ENCODE measurements at places on chromosomes 11 and 22. TPM values are rescaled to one million over a fixed set of nuclear protein-coding genes. Genes with fewer than 3 reads are reported as not detected.
A peak's percentile ranks its signal among the peaks of the same experiment; 100 is the strongest.

DNA sequence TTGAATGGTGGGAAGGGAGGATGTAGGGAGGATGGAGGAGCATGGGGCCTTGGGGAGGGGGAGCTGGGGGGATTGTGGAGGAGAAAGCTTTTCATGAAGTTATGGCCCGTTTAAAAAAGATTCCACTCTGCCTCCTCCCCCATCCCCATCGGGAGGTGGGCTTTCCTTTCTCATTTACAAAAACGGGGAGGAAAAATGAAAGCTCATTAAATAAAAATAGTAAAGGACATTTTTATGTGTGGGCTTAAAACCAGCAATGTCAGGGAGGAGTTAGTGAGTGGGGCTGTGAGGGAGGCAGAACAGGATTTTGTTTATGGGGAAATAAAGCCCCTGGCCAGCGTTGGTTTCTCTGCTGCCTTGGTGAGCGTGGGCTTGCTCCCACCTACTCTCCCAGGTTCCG lies 83.2 kb downstream of the ZBTB16 start:
- peaks cover 99% of the 10 kb centered on the region for H3K4me1 ChIP-seq
- H3K27ac ChIP-seq, result peak overlapping the region; percentile 99
- DNase-seq, result no peak
- no peak overlapping the region for H3K4me3 ChIP-seq

The SLC22A6 gene
- not detected for total RNA-seq

The C11orf86 gene
- not detected for total RNA-seq

DNA sequence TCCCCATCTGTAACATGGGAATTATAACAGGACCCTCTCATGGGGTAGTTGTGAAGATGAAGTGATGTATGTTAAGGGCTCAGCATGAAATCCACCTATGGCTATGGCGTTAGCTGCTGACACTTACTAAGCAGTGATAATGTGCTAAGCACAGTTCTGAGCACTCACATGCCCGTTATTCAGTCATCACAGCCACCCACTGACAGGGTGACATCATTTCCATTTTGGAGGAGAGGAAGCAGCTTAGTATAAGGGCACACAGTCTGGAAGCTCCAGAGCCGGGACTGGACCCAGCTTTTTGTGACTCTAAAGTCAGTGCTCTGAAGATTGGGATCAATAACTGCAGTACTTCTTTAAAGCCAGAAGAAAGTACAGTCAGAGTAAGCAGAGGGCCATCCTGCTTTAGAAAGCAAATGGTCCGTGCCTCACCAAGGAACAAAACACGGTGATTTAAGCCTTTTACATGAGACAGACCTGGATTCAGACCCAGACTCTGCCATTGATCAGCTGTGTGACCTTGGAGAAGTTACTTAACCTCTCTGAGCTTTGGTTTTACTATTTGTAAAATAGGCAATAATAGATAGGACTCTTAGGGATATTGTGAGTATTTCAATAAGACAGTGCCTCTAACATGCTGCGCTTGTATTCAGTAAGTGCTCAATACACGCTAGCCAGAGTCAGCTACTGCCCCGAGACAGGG lies 61.5 kb downstream of the SGSM1 start:
- no peak for DNase-seq
- no peak overlapping the region for H3K27ac ChIP-seq
- no peak overlapping the region for H3K4me3 ChIP-seq
- H3K4me1 ChIP-seq, result no peaks in the 10 kb centered on the region

DNA sequence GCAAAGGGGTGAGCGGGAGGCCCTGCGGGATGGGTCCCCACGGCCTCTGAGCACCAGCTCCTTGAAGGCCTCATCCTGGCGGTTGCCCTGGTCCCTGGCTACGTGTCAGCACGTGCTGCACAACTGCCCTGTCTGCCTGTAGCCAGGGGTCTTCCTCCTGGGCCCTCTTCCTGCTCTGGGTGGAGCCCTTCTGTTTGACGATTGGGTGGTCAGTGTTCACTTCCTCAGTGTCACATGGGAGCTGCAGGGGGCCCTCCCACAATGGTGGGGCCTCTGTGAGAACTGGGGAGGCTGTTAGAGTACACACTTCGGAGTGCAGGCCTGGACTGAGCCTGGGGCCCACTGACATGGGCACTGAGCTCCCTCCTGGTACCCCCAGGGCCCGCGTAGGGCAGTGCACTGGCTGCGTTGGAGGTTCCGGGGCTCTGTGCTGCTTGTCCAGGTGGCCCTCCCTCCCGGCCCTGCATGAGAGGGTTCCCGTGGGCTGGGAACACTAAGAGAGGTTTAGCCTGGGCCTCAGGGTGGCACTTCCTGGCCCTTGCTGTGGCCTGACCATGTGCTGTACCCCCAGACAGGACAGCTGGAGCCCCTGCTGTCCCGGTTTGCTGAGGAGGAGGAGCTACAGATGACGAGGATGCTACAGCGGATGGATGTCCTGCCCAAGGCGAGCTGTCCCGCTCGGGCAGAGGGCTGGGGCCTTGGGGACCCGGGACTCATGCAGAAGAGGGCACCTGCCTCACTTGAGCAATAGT lies 13.8 kb downstream of the DGCR6L start:
- no peak overlapping the region for H3K4me3 ChIP-seq
- no peaks in the 10 kb centered on the region for H3K4me1 ChIP-seq
- H3K36me3 ChIP-seq, result no peaks in the 10 kb centered on the region
- H3K27me3 ChIP-seq, result peaks cover 21% of the 10 kb centered on the region

DNA sequence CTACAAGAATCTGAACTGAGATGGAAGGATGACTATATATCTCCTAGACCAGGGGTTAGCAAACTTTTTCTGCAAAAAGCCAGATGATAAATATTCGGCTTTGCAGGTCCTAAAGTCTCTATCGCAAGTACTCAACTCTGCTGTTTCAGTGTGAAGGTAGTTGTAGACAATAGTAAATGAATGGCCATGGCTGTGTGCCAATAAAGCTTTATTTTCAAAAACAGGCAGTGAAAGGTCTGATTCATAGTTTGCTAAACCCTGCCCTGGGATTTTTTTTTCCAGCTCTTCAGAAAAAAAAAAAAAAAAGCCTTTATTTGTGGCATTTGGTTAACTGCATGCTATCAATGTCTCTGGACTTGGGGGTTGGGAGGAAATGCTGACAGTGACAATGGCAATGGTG lies 37.5 kb downstream of the FAM227A start:
- no peaks in the 10 kb centered on the region for H3K27me3 ChIP-seq
- DNase-seq, result no peak
- H3K4me3 ChIP-seq, result no peak overlapping the region
- peaks cover 11% of the 10 kb centered on the region for H3K4me1 ChIP-seq

DNA sequence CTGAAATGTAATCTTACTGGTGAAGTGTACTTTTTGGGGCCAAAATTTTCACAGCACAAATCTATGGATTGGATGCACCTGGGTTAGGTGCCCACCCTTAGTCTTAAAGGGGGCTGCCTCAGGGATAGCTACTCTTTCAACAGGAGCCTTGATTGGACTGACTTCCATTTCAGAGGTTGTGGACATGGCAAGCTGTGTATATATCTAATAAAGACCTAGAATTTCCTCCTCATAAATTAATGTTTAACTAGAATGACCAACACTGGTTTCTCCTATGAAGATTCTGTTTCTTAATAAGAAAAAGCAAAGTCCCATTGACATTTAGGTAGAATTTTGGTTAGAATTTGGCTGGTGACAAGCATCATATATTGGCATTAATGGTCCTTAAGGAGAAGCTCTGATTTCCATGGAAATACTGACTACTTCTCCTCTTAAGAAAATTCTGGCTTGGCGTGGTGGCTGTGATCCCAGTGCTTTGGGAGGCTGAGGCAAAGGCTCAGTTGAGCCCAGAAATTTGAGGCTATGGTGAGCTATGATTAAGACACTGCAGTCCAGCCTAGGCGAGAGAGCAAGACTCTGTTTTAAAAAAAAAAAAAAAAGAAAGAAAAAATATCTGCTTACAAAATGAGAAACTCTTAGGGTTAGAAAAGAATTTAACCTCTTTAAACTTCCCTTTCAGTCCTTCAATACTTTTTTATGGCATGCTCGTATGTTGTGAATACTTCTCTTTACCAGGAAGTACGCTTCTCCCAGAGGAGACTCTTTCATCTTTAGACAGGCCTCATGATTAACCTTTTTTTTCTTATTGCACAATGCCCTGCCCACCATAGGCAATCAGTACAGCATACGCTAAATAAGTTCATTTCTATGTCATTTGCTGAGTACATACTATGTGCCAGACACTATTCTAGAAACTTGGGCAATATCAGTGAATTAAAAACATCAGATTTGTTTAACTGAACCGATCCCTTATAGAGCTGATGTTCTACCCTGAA lies 77.2 kb downstream of the PRR5L start:
- H3K4me3 ChIP-seq, result no peak overlapping the region
- H3K4me1 ChIP-seq, result no peaks in the 10 kb centered on the region
- H3K27ac ChIP-seq, result no peak overlapping the region
- no peak for DNase-seq
- no peaks in the 10 kb centered on the region for H3K36me3 ChIP-seq
- H3K27me3 ChIP-seq, result peaks cover 9% of the 10 kb centered on the region

DNA sequence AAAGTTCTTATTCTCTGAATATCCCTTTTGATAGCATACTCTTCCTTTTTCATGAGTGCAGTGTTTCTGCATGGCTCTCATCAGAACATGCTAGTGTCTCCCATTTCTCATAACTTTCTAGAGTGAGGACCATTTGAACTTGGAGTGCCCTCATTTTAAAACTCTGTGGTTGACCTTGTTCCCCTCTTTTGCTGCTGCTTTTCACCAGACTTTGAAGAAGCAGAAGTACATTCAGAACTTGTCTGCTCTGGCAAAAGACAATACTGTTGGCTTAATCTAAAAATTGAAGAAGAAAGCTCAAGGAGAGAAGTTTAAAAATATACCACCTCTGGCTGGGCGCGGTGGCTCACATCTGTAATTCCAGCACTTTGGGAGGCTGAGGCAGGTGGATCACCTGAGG lies 35.0 kb downstream of the PPARA start:
- no peak overlapping the region for H3K4me3 ChIP-seq
- no peaks in the 10 kb centered on the region for H3K4me1 ChIP-seq
- no peak for DNase-seq
- no peaks in the 10 kb centered on the region for H3K27me3 ChIP-seq

- H3K4me1 ChIP-seq, result no peaks in the 10 kb centered on the region
- DNase-seq, result peak; percentile 36
- H3K27ac ChIP-seq, result no peak overlapping the region
Measured at GRCh38 chr11:9017773-9018172, 14.0 kb upstream of the NRIP3 start.

The LINC01488 gene
- not detected for total RNA-seq

- H3K4me3 ChIP-seq, result no peak overlapping the region
- no peaks in the 10 kb centered on the region for H3K36me3 ChIP-seq
- no peaks in the 10 kb centered on the region for H3K4me1 ChIP-seq
- no peak overlapping the region for H3K27ac ChIP-seq
- no peaks in the 10 kb centered on the region for H3K27me3 ChIP-seq
Measured at GRCh38 chr11:19587979-19588378, 124.7 kb upstream of the NAV2 start.

GRCh38 chr22:42169055-42169469 lies 38.5 kb upstream of the CYP2D6 start:
- H3K36me3 ChIP-seq, result no peaks in the 10 kb centered on the region
- DNase-seq, result no peak
- H3K27ac ChIP-seq, result no peak overlapping the region
- no peaks in the 10 kb centered on the region for H3K27me3 ChIP-seq
- H3K4me1 ChIP-seq, result peaks cover 6% of the 10 kb centered on the region

DNA sequence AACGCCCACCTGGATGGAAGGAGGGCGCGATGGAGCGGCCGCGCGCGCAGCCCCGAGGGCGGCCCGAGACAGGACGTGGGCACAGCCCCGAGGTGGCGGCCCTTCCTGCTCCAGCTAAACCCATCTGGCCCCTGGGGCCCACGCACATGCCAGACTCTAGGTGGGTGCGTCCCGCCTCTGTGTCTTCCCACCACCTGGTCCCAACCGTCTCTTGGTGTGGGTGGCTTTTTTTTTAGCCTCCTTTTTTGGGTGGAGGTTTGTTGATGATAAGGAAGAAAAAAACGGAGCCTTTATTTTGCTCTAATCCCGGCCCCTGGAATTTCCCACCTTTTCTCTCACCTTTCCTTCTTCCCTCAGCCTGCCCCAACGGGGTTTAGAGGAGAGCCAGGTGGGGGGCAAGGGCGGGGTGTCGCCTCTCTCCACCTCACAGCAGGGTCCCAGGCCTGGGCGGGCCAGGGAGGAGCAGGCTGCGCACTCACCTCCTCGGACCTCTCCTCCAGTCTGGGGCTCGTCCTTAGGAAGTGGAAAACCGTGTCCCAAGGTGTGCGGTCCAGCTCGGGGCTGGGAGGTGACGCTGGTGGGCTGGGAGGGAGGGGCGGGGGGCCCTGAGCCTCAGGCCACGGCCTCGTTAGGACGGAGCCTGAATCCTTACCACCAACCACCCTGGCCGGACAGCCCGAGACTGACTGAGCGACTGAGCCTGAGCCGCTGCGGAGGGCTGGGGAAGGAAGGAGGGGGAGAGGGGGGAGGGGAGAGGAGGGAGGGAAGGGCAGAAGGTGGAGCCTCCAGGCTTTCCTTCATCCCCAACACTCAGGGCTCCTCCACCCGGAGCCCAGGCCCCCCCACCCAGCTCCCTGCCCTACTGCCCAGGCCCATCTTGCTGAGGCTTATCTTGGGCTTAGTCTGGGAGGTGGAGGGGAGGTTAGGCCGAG lies at the start of gene SOX10:
Gene SOX10 (minus strand): TSS at position 696 of the 932 bp plus-strand sequence. CDS start 771 bp downstream, outside the sequence.
- no peaks in the 10 kb centered on the region for H3K36me3 ChIP-seq
- no peak for DNase-seq
- no peak within 1 kb of the TSS for H3K4me3 ChIP-seq
- H3K27ac ChIP-seq, result no peak within 1 kb of the TSS
- H3K27me3 ChIP-seq, result no peaks in the 10 kb centered on the region

The HIC2 gene
- 4.0 TPM for total RNA-seq

- no peak overlapping the region for H3K27ac ChIP-seq
- H3K36me3 ChIP-seq, result no peaks in the 10 kb centered on the region
- H3K4me3 ChIP-seq, result no peak overlapping the region
- no peaks in the 10 kb centered on the region for H3K4me1 ChIP-seq
- DNase-seq, result no peak
Measured at GRCh38 chr11:134560066-134560465, 148.0 kb upstream of the B3GAT1 start.

The DRICH1 gene
- not detected for total RNA-seq

The RNF169 gene
- 25.2 TPM for total RNA-seq

The TMEM191C gene
- not detected for total RNA-seq

GRCh38 chr11:10653946-10654810 lies 39.4 kb downstream of the IRAG1 start:
- H3K4me1 ChIP-seq, result peaks cover 16% of the 10 kb centered on the region
- H3K27me3 ChIP-seq, result no peaks in the 10 kb centered on the region
- peak overlapping the region; percentile 36 for H3K27ac ChIP-seq
- DNase-seq, result no peak
- H3K4me3 ChIP-seq, result no peak overlapping the region

The PACSIN3 gene
- total RNA-seq, result 369 TPM
